ENCODE measurements at places on chromosomes 6 and 20.

- DNase-seq, result no peak
These were observed 10.3 kb downstream of the CPNE1 start for GRCh38 chr20:35654415-35654814.

- DNase-seq, result peak; percentile 42
These were observed 53.2 kb upstream of the ARG1 start for GRCh38 chr6:131519670-131520436.

DNA sequence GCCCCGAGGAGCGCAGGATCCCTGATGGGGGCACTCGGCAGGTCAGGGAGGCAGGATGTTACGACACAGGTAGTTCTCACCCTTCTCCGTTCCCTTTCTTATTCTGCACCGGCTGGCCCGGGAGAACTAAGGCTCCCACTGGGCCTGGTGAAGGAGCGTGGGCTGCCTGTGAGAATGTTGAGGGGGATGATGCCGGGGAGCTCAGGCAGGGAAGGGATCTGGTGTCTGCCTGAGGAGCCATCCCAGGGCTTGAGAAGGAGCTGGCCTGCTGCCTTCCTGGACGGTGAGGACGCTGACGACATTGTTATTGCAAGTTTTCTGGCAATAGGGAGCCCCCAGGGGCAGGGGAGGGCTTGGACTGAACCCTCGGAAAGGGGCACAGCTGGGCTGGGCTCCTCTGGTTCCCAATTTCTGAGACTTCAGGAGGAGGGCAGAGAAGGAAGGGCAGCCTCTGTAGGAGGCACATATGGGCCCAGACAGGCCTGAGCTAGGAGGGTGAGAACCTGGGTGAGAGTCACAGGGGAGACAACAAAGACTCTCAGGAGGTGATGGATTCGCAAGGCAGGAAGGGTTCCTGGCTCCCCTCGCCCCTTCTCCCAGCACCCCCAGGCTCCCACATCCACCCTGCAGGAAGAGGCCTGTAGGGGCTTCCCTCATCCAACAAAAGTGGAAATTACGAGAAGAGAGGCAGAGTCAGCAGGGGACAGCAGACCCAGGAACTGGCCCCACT, 32.8 kb downstream of the CYP21A2 start:
- no peak for DNase-seq

DNA sequence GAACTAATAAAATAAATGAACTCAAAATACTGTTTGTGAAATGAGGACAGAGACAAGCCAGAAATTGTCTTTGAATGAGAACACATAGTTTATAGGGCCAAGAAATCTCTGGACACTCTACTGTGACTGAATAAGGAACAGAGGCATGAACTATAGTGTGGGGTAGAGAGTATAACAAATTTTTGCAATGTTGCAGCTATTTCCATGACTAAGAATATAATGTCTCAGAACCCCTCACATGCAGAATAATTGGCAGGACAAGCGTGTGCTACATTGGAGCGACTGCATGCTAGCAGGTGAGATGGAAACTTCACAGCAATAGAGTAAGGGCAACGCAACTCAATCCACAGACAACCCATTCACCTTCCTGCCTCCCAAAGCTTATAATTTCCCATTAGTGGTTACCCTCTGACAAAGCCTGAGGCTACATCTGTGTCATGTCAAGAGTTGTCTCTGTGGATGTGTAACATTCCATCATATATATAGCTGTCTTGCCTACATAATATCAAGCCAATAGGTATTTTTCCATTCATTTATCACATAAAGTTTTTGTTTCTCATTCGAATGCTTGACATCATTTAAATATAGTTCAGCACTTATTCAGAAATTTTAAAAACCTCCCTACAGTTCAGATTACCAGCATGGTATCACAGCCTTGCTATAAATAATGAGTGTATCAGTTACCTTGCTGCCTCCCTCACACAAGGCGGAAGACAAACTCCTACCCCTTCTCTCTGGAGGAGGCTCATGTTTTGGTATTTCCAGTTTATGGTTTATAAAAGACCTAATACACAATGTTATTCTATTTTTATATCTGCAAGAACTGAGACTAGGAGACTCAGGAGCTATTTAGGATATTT, 47.9 kb upstream of the ECHDC1 start:
- no peak for DNase-seq

GRCh38 chr20:4950841-4951240, 50.5 kb downstream of the SLC23A2 start:
- no peak for DNase-seq

GRCh38 chr6:154491567-154492470, 18.7 kb downstream of the CNKSR3 start:
- DNase-seq, result no peak

DNA sequence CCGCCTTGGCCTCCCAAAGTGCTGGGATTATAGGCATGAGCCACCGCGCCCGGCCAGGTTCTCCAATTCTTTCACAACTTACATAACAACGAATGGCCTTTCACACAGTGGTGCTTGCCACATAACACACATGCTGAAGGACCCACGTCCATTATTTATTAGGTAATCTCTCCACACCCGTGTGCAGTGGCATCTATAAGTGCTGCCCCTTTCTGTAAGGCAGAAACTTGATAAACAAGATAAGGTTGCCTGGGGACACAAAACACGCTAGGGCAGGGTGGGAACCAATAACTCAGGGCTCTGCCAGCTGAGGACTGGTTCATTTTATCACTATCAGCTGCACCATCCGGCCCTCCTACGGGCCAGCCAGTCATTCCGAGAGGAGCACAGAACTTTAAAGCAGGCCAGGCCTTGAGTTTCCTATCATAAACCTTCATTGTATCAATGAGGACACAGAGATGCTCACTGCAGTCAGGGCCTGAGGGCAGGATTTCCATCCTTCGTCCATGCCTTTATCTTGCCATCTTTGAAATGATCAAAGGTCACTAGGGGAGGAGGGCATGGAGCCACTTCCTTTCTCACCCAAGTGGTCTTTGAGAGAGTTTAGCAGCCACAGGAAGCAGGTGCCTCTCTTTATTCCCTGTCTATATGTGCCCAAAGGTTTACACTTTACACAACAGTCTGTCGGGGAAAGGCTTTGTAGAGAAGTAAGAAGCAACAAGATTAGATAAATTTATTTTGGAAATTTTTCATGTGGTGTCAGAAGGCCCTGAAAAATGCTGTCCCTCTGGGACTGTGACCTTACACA, 37.6 kb downstream of the GPLD1 start:
- no peak for DNase-seq

- no peak for DNase-seq
These were observed 79.0 kb upstream of the ZNF217 start for GRCh38 chr20:53672484-53673129.

- DNase-seq, result no peak
These were observed 963 bp upstream of the RMND1 start for GRCh38 chr6:151452750-151453427.

GRCh38 chr6:36028877-36029324, 1.3 kb downstream of the MAPK14 start:
- DNase-seq, result peak; percentile 73

DNA sequence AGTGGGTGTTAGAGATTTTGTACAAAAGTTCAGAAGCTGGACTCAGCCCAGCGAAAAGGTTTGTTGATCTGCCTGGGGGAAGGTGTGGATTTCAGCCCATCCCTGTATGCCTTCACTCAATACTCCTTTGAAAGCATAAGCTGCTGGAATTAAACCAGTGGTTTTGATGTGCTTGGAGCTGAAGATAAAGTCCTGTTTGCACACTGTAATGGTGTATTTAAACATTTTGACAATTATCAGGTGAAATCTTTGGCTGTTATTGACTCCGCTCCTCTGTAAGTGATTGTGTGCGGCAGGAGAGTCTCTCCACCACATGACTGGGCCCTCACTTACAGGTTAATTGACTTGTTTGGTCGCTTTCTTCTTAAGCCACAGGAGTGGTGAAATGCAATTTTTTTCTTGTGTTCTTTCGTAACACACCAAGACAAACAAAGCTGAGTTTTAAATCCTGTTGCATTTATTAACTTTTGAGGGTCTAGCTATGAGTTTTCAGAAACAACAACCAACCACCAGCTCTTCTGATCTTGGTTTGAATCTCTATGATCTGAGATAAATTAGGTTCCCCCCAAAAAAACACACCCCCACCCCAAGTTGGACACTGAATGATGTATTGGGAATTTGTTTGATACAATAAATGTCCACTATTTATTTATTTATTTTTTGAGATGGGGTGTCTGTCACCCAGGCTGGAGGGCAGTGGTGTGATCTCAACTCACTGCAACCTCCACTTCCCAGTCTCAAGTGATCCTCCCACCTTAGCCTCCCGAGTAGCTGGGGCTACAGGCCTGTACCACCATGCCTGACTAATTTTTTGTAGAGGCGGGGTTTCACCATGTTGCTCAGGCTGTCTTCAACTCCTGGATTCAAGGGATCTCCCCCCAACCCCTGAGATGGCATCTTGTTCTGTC, 46.3 kb upstream of the NCOA3 start:
- DNase-seq, result no peak

GRCh38 chr6:35651244-35651643, 37.5 kb downstream of the FKBP5 start:
- no peak for DNase-seq

- DNase-seq, result no peak
These were observed 7.6 kb downstream of the ARFGEF2 start for GRCh38 chr20:48928832-48929725.

DNA sequence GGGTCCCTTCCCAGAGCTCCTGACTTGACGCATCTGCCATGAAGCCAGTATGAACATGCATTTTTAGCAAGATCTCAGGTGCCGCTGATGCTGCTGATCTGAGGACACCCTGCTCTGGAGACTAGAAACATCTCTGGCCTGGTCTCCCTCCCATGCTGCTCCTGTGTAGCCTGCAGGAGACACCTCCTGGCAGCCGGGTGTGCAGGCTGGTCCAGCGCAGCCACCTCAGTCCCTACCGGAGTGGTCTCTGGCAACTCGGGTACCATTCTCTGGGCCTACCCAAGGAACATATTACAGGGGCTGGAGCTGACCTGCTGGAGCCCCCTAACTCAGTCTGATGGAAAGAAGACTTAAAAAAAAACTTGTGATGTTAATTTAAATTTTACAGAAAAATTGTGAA, 20.1 kb downstream of the PHACTR3 start:
- DNase-seq, result no peak

DNA sequence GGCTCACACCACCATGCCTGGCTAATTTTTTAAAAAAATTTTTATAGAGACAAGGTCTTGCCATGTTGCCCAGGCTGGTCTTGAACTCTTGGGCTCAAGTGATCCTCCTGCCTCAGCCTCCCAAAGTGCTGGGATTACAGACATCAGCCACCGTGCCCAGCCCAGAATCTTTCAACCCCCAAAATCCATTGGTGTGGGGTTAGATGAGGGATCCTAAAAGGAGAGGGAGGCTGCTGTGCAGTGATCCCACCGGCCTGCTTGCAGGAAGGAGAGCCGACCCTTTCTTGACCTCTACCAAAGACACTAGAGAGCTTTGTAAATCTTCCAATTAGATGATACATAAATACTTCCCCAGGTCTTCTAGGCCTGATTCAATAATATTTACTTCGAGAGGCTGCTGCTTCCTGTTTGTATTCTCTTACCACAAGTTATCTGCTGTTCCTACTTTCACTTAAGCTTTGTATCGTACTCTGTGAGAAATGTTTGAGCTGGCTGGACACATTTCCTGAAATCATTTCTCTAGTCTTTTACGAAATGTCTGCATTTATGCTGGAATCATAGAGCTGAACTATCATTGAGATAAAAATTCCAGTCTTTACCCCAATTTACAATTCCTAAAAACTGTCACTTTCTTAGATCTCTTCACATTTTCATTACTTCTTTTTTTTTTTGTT, 49.3 kb upstream of the IER3 start:
- no peak for DNase-seq

DNA sequence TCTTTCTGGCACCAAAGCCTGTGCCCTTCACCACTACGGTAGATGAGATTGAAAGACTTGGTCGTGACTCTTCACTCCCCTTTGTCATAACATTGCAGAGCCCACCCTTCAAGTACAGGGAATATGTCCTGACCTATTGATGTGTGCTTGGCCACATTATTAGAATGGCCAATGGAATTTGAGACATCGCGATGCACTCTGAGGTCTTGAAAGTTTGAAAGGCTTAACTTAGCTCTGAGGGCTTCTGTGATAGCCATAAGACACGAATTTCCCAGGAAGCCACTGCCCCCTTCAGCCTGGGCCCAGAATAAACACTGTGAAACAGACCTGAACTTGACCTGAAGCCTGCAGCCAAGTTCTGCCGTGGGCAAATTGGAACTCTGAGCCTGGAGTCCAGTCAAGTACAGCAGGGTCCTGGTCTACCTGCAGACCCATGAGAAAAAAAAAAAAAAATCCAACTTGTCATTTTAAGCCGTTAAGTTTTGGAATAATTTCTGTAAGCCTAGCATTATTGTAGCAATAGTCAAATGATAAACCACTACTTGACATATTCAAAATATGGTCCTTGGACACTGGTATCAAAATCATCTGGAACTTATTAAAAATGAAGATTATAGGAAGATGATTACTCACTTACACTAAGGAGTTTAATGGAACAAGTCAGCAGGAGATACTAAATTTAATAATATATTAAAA, 36.9 kb upstream of the TRAF3IP2 start:
- peak; percentile 32 for DNase-seq

- DNase-seq, result no peak
These were observed at the start of gene FOXC1 for GRCh38 chr6:1609648-1610496. FOXC1 (plus strand) TSS chr6:1609915; CDS start chr6:1610446, 531 bp downstream.

GRCh38 chr6:52994839-52995088, 320 bp downstream of the GSTA4 start:
- DNase-seq, result peak; percentile 45

DNA sequence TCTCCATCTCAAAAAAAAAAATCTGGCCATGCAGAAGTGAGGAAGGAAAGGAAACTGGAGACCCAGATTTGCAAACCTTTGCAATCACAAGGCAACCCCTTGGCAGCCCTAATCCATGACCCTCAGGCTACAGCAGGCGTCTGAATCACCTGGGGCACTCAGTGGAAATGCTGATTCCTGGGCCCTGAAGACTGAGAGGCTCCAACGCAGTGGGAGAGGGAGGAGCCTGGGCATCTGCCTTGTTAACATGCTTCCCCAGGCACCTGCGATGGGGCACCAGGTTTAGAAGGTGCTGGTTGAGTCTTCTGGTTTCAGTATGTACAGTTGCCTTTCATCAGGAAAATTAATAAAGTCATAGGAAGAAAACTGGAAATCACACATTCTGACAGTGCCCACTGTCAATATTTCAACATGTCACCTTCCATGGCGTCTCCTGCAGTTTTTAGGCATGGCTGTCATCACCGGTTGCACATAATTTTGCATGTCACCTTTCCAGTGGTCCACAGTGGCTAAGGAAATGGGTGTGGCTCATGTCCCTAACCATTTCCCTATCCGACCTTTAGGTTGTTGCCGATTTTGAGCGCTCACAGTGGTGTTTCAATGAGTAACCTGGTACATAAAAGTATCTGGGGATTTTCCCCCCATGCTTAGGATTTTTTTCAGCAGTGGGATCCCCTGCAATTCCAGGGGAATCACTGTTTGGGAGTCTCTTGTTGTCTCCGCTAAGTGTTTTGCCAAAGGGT, 56.9 kb downstream of the PREX1 start:
- no peak for DNase-seq

DNA sequence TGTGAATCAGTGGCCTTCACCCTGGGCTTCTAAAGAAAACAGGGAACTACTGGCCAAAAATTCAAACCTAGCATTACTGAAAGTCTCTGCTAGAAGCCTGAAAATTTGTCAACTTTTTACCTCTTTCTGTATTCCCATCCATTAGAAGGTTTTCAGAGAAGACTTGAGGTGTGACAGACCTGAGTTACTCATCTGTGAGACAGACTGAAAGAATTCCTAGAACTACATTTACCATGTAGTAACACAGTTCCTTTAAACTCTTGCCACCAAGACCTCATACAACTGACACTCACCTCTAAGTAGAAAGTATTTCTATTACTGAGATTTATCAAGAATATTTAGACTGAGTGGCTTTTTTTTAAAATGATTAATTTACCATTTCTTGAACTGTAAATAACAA, 4.5 kb downstream of the DPM1 start:
- no peak for DNase-seq

Data from activated naive CD8-positive, alpha-beta T cell treated with anti-CD3 and anti-CD28 coated beads, Interleukin-2, amount 50 U/mL, for 24 hours (primary cell).